ENCODE measurements at places on chromosomes 11 and 22.

DNA sequence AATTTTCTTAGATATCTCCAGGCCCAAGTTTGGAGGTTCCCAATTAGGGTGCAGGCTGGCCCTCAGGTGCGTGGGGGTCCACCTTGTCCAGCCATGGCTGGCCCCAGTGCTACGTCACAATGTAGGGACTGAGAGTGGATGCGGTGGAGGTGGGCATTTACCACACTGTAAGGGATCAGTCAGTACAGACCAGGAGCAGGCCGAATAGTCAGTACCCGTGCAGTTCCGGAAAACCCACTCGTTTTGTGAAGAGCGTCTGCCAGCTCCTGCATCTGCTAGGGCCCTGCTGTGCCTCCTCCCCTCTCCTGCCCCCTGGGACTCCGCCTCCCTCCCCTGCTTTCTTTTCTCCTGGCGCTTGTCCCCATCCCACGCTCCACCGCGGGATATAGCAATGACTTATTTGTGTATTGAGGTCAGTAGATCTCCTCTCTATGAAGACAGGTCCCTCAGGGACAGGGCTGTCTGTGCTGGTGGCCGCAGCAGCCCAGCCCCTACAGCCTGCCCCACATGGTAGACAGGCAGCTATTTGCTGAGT is 50.4 kb upstream of the SEPTIN5 start:
- no peak for DNase-seq

GRCh38 chr11:128389461-128389976 is 197.8 kb downstream of the ETS1 start:
- DNase-seq, result no peak

GRCh38 chr11:50071584-50072225 is 39.0 kb downstream of the OR4C45 start:
- DNase-seq, result no peak

DNA sequence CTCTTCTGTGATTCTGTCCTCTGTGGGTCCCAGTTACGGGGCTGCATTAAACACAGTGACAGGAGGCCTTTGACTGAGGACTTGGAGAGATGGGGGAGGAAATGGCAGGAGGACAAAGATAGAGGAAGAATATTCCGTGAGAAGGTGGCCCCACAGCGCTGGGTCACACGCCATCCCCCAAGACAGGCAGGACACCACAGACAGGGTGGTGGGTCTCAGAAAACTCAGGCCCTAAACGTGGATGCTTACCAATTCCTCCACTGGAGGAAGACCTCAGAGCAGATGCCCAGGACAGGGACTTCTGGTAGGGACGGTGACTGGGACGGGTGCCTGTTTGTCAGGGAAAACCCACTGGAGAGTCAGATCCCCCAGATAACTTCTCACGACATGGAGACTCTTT is 34.0 kb downstream of the IGLL5 start:
- no peak for DNase-seq

GRCh38 chr22:39868741-39869140 is 24.8 kb downstream of the ENTHD1 start:
- DNase-seq, result no peak

DNA sequence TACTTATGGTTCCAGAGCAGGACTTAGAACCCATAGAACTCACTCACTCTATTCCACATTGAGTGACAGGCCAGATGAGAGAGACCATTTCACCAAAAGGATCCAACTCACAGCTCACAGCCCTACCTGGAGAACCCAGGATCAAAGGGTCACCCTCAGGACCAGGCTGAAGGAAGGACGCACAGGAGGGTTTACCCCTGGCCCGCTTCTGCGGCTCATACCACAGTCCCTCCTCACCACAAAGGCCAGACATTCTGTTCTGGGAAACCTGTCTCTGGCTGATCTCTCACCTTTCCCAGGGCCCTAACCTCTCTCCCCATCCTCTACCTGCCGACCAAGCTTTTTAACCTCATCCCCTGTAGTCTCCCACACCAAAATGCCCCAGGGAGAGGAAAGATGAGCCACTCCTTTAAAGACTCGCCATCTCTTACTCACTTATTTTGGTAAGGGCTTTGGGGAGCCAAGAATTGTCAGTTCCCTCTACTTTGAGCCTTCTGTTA is 4.7 kb downstream of the FOSL1 start:
- no peak for DNase-seq

DNA sequence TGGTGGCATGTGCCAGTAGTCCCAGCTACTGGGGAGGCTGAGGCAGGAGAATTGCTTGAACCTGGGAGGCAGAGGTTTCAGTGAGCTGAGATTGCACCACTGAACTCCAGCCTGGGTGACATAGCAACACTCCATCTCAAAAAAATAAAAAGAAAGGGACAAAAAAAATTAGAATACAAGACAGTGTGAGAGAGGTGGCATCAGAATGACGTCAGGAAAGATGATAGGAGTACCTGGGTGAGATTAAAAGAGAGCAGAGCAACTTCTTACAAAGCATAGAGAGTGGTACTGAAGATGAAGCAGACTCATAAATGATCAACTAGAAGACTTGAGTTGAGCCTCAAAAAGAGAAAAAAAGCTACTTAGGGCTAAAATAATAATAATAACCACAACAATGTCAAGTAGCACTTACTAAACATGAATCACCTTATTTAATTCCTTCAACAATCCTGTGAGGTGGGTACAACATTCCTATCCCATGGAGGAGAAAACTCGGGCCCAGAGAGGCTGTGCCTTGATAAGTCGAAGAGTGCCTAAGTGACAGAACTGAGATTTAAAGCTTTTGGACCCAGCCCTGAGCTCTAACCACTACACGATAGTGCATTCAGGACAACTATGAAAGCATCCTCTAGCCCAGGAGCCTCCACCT is 5.2 kb upstream of the SLN start:
- DNase-seq, result peak; percentile 14

DNA sequence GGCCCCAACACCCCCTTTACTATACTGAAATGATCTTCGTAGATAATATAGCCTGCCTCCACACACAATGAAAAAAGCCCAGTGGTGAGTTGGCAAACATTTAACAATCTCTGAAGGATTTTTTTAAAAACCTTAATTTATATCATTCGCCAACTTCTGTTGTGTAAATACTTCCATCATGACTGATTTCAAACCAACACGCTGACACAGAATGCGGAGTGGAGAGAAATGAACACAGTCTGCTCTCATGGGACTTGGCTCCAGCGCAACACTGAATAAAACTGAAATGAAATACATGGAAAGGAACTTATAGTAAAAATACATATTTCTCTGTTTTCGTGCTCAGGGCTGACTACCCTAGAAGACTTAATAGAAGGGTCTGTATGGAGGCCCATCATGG is 61.3 kb upstream of the WNT11 start:
- no peak for DNase-seq

DNA sequence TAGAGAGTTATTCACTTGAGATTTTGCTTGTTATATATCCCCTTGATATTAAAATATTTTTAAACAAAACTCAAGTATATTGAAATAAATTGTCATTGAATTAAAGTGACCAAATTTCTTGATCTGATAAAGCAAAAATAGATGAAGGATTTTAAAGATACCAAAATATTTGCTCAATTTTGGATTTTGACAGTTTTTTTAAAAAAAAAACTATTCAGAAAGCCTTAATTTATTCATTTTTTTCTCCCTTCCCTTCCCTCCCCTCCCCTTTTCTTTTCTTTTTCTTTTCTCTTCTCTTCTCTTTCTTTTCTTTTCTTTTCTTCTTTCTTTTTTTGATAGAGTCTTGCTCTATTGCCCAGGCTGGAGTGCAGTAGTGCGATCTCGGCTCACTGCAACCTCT is 163.7 kb downstream of the DYNC2H1 start:
- no peak for DNase-seq

DNA sequence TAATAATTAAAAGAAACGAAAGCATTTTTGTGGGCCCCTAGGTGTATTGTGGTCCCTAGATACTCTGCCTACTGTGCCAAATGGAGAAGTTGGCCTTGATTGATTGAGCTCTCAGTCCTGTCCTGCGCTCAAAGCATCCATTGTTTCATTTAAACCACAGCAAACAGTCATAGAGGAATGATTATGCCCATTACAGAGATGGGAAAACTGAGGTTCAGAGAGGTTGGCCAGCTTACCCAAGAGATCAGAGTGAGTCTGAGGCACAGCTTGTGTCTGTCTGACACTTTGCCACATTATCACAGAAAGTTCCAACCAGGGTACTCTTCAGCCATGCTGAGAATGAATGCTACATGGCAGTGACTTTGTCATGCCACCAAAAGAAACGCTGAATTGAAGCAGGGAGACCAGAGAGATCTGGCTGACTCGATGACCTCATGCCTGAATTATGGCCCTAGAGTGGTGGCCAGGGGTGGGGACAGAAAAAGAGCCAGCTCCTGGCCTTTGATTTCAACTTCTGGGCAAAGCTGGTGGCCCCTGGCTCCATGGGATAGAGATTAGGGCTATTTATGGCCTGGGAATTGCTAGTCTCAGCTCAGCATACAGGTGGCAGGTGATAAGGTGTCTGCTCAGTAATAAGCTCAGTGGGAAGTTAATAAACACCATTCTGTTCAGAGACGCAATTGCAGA is 180.5 kb downstream of the MIAT start:
- no peak for DNase-seq

DNA sequence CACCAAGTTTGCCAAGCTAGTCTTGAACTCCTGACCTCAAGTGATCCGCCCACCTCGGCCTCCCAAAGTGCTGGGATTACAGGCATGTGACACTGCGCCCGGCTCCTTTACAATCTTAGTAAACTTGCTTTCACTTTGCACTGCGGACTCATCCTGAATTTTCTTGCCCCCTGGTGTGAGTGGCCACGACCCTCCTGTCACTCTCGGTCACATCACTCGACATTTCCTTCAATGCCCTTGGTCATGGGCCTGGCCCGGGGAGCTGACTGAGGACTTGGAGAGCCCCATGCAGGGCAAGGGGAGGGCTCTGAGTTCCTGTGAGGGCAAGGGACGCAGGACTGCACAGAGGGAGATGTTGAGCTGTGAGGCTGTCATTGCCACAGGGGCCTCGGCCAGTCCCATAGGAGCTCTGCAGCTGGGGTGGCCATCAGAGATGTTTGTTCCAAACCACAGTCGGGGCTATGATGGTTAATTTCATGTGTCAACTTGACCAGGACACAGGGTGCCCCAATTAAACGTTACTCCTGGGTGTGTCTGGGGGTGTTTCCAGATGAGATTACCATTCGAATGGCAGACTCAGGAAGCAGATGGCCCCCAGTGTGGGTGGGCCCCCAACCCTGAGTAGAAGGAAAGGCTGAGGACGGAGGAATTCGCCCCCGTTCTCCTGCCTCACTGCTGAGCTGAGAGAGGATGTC is 21.2 kb downstream of the A4GALT start:
- DNase-seq, result no peak

GRCh38 chr11:65315866-65316226 is 1.2 kb downstream of the CDC42EP2 start:
- no peak for DNase-seq

- DNase-seq, result peak; percentile 20
Observed at GRCh38 chr11:120384476-120384875, 48.3 kb downstream of the ARHGEF12 start.

GRCh38 chr11:127470306-127470884 is 469.8 kb upstream of the KIRREL3 start:
- peak; percentile 4 for DNase-seq
